Stimulated activated CD4-positive, alpha-beta T cell treated with anti-CD3 and anti-CD28 coated beads, TNF-alpha, amount 100 ng/mL, for 24 hours (primary cell): ENCODE measurements at places on chromosomes 16 and 17.

GRCh38 chr17:48499248-48499647, 31.6 kb downstream of the HOXB1 start:
- DNase-seq = no peak

DNA sequence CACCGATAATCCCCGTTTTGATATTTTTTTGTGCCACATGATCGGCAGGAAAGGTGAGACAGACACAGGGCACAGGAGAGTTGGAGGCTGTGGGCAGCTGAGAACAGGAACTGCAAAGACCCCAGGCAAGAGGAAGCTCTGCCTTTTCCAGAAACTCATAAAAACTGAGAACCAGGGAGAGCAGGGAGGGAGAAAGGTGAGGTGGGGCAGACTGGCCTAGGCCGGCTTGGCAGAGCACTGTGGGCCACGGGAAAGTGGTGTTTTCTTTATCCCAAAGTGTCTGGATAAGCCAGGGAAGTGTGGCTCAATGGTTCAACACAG, 11.8 kb upstream of the AXIN2 start:
- no peak for DNase-seq

DNA sequence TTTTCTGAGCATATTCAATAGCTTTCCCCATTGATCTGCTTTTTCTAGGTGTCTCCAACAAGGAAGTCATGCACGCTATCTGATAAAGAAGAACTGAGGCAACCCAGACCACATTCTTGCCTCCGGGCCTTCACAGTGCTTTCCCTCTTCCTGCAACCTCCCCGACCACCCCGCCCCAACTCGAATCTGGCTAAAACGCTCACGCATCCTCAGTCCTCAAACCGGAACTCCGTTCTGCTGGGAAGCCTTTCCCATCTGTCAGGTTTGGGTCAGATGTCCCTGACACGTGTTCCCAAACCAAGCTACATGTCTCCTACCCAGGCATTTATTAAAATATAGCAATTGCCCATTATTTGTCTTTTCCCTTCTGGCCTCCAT, 112.7 kb downstream of the VPS53 start:
- DNase-seq = no peak

- peak; percentile 91 for DNase-seq
These were observed at the start of gene CRISPLD2 for GRCh38 chr16:84819644-84820304. Gene CRISPLD2 (plus strand): TSS chr16:84819985. CDS start chr16:84838496, 18,511 bp downstream.

GRCh38 chr16:17578981-17579874, 108.5 kb upstream of the XYLT1 start:
- DNase-seq = peak; percentile 44

DNA sequence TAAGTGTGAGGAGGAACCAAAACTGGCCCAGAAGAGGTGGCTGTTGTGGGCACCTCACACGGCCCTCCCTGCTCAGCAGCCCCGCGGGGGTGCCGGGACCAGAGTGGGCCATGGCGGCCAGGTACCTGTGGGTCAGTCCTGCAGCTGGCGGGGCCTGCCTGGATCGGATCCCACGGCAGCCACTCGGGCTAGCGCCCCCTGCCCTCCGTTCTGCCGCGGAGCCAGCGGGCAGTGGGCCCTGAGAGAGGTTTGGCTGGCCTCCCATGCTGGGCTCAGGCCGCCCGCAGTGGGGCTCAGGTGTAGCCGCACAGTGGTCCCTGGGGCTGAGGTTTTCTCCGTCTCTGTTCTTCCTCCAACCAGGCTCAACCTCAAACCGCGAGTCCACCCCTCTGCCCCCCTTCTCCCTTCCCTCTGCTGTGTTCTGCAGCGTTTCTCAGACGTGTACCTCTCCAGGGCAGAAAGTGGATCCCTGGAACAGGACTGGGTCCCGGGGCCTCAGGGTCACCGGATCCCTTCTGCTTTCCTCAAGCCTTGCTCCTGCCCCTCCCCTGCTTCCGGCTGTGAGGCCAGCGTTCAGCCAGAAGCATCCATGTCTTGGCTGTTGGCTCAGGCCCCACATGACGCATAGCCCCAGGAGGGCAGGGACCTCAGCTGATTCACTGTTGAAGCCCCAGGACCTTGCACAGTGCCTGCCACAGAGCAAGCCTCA, 28.6 kb upstream of the ITGA3 start:
- no peak for DNase-seq

DNA sequence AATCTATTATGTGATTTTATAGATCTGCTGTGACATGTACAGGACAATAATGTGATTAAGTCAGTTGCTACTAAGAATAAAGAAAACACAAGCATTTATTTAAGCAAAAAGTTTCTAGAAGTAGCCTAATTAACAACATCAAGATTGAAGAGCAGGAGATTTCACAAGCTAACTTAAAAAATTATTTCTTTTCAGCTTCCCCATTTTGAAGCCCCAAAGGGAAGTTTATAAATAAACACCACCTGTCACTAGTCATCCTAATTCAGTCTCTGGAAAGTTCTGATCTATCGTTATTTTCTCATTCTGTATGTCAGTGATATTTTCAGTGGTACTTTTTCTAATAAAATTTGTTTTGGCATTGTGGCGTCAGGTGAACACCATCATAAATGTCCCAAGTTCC, 8.3 kb downstream of the CAPNS2 start:
- no peak for DNase-seq

DNA sequence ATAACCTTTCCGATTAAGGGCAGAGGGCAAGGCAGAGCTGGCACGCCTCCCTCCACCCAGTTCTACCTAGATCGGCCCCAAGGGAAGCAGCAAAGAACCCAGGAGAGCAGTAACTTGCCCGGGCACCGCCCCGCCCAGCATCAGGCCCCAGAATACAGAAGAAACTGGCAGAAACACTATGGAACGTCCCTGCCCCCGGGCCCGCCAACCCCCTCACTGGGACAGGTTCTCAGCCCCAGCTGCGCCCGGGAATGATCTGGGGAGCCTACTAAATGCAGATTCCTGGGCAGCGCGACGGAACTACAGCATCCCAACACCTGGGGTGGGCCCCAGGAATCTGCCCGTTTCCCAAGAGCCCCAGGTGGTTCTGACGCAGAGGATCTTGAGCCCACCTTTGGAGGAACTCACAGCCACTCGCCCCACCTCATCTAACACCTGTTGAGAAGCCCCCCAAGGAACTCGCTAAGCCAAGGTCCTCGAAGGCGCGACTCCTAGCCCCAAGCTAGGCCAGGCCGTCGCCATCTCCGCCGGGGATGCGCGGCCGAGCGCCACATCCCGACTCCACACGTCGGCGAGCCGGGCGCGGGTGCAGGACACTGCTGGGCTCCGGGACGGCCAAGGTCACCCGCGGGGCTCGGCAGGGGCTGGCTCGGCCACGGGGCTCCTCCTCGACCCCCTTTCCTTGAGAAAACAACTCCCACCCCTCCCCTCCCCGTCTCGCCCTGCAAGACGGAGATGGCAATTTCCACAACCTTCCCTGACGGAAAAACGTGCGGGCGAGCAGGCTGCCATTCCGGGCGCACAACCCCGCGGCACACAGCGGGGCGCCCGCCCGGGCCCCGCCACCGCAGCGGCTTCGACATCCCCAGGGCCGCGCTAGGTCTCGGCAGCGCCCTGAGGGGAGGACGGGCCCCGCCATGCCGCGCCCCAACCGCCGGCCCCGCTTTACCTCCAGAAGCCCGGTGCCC, 913 bp downstream of the CDIP1 start:
- no peak for DNase-seq

DNA sequence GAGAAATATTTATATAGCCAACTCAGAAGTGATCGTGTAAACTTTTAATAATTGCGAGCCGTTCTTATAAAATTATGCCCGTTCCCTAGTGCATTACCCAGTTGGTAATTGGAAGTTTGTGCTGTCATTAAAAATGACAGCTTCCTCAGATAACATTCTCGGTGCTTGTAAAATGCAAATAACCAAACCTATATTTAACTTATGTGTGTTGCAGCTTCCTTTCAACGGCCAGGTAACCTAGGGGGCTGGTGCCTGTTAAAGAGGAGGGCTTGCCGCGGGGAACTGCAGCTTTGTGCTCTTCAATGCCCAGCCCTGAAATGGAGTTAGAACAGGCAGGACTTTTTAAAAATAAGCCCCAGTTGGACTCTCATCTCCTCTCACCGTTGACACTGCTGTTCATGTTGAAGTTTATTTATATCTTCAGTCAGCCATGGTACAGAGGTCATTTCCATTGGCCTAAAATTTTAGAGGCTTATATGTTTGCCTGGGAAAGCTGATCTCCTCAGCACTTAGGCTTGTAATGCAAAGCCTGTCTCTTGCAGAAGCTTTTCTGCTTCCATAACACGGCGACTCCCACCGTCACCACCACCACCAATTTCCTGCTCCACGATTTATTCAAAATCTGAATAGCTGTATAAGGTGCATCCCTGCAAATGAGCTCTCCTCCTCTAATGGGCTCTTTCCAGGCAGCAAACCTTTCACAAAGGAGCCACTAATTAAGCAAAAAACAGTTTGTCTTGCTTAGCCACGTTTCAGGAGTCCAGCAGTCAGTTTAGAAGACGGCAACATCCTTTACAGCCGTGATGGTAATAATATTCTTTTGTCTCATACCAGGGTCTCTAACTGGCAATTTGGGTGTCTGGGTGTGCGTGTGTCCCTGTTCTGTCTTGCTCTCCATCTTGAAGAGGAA, 74.7 kb downstream of the RPA1 start:
- no peak for DNase-seq

GRCh38 chr17:69460963-69461922, 46.7 kb downstream of the MAP2K6 start:
- no peak for DNase-seq

GRCh38 chr17:80898716-80899115, 92.9 kb upstream of the CHMP6 start:
- DNase-seq = no peak

DNA sequence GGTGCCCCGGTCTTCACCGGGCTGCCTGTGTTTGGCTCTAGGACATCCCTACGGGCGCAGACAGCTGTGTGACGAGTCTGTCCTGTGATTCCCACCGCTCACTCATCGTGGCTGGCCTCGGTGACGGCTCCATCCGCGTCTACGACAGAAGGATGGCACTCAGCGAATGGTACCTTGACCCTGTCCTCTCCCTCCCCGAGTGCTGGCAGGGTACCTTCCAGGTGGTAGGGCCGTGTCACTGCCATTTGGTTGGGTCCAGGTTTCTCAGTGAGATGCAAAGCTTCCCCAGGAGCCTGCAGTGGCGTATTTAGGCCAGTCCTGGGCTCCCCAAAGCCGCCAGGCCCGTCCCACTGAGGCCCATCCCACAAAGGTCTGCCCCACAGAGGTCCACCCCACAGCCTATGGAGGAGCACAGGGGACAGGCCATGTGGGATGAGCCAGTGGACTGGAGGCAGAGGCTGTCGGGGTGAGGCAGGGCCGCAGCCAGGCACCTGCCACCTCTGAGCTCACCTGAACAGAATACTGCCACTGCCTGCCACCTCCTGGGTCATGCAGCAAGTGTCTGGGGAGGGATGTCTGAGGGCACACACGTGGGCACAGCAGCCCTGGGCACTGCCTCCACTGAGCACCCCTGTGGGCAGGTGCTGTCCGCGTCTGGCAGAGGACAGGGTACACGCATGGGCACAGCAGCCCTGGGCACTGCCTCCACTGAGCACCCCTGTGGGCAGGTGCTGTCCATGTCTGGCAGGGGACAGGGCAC, 31.4 kb upstream of the CHMP6 start:
- DNase-seq = no peak

DNA sequence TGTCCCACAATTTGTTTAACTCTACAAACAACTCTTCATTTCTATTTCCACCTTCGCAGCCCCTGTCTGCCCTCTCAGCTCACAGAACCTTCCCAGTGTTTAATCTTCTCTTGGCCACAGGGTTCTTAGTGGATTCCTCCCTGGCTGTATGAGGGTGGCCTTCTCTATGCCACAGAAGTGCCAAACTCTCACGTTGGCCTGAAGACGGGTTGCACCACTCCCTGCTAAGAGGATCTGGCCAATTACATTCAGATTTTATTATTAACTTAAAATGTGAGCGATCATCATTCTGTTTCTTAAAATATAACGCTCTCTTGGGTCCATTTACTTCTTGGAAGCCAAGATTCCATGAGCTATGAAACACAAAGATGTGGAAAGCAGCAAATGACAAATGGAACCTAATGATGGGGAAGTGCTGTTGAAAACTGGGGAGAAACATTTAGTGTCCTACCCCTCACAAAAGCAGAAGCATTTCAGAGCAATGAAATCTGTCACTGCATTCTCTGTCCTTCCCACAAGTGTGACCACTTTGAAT, 91.3 kb upstream of the NOG start:
- no peak for DNase-seq
